ENCODE measurements at places on chromosomes 4 and X. TPM values are rescaled to one million over a fixed set of nuclear protein-coding genes. Genes with fewer than 3 reads are reported as not detected.

GRCh38 chr4:71553605-71554004, 214.8 kb downstream of the SLC4A4 start:
- no peak for DNase-seq

DNA sequence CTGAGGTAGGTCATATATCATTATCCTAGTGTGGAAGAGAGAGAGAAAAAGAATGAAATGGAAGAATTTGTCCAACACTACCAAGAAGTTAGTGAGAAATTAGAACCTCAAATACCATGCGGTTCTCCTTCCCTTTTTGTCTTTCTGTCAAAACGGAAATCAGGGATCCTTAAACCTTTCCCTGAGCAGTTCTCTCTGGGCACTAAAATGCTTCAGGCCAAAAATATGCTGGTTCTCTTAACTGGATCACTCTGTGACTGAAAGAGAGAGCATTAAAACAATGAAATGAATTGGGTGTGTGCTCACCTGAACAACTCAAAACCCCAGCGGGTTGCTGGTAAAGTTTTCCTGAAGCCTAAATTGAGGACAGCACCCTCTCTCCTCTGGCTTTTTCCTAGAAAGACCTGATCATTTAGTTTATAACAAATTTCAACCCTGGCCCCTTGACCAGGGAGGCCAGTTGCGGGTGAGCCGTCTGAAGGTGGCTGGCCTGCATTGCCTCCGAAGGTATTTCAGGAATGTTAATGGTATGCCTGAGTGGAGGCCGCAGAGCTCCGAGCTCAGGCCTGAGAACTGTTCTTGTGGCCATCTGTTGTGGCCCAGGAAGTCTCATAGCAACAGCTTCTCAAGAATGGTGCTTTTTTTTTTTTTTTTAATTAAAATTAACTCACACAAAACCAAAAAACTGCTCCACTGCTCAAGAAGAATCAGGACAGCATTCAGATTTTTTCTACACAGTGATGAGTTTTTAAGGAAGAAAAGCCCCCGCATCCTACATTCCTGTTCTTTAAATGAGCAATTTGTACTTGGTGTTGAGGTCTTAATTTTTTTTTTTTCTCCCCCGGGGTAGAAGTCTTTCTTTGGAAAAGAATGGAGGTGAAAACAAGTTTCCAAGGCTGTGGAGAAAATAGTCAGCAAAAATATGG, 155.1 kb downstream of the SHROOM3 start:
- DNase-seq, result peak; percentile 88

The TCEAL2 gene
- 15.6 TPM for total RNA-seq

The GPRIN3 gene
- 1.5 TPM for total RNA-seq

The RLIM gene
- 32.5 TPM for total RNA-seq

The GAGE13 gene
- total RNA-seq, result not detected
